Activated T-helper 1 cell treated with Interleukin-2 at 50 U/mL for 16 hours (primary cell): ENCODE measurements at places on chromosomes 1 and 21.

- DNase-seq = no peak
Measured at GRCh38 chr1:180027949-180028445, 73.4 kb downstream of the CEP350 start.

GRCh38 chr1:14439015-14439414, 159.5 kb upstream of the KAZN start:
- DNase-seq = no peak

GRCh38 chr1:208562151-208562960, 318.2 kb upstream of the PLXNA2 start:
- DNase-seq = no peak

DNA sequence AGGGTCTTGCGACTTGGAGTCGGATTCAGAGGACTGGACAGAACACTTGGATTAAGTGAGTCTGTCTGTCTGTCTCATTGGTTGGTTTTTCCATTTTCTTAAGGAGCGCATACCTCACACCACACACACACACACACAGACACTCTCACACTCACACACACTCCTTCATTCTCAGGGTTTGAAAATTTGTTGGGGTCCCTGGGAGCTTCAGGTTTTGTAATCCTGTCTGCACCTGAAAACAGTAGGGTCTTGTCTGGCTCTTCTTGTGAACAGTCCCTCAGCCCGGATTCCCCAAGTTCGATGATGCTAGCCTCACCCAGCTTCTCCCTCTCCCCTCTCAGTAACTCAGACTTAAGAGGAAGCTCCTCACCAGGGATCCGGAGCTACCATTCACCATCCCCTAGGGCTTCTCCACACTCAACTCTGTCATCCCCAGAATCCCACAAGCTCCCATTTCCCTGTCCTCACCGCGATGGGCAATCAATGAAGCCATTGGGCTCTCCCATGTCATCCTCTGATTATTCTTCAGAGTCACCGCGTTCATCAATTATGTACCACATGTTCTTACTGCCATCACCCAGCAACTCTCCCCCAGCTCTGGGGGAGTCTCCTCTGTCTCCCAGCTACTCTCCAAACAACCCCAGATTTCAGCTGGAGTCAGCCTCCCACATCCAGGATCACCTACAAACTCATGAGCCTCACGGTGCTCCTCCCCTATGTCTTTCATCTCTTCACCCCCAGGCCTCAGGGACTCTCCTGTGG, 1530.9 kb upstream of the TPTE start:
- DNase-seq = no peak

GRCh38 chr1:192550922-192551534, 24.5 kb upstream of the RGS1 start:
- DNase-seq = no peak

DNA sequence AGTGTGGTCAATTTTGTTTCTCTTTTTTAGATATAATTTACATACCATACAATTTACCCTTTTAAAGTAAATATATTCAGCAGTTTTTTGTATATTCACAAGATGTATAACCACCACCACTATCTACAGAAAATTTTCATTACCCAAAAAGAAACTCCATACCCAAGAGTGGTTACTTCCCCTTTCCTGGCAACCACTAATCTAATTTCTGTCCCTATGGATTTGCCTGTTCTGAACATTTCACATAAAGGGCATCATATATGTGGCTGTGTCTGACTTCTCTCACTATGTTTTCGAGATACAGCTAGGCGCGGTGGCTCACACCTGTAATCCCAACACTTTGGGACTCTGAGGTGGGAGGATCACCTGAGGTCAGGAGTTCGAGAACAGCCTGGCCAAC, 13.6 kb downstream of the PACC1 start:
- DNase-seq = no peak

DNA sequence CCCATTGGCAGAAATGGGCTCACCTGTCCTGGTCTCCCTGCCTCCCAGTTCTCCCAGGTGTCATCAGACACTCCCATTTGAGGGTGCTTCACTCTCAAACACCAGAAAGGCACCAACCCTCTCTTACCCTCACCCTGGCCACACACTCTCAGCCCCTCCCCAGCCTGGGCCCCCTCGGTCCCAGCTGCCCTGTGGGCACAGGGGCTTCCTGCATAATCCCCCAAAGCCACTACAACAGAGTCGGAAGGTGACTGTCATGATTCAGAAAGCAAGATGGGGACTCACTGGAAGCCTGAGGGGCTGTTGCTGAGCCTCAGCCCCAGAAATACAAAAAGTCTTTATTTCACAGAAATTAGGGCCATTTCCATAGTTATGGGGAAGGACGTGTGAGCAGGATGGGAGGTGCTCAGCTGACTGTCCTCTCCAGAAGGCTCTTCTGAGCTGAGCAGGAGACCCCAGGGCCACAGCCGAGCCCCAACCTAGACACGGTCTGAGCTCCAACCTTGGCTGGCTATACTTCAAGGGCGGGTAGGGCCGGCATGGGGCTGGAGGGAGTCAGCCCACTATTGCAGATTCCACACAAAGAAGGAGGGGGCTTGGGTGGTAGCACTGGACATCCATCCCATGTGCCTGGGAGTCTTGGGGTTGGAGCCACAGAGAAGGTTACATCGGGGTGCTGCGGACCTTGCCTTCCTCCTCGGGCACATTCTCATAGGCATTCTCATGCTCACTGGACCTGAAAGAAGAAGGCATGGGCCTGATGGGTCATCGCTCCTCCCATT, 6.3 kb downstream of the PDZK1IP1 start:
- DNase-seq = no peak

DNA sequence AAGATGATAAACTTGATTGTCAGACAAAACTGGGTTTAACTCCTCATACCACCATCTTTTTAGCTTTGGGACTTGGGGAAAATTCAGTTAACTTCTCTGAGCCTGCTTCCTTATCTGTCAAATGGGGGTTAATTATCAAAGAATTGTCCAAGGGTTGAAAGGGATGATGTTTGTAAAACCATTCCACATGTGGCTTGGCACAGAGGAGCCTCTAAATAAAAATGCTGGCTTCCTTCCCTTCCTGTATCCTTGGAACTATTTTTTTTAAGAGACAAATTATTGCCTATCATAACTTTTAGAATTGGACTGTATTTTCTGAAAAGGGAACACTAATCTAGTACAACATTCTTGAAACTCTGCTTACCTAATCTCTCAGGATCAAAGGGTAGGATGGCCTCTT, 143.4 kb upstream of the USP24 start:
- DNase-seq = no peak

DNA sequence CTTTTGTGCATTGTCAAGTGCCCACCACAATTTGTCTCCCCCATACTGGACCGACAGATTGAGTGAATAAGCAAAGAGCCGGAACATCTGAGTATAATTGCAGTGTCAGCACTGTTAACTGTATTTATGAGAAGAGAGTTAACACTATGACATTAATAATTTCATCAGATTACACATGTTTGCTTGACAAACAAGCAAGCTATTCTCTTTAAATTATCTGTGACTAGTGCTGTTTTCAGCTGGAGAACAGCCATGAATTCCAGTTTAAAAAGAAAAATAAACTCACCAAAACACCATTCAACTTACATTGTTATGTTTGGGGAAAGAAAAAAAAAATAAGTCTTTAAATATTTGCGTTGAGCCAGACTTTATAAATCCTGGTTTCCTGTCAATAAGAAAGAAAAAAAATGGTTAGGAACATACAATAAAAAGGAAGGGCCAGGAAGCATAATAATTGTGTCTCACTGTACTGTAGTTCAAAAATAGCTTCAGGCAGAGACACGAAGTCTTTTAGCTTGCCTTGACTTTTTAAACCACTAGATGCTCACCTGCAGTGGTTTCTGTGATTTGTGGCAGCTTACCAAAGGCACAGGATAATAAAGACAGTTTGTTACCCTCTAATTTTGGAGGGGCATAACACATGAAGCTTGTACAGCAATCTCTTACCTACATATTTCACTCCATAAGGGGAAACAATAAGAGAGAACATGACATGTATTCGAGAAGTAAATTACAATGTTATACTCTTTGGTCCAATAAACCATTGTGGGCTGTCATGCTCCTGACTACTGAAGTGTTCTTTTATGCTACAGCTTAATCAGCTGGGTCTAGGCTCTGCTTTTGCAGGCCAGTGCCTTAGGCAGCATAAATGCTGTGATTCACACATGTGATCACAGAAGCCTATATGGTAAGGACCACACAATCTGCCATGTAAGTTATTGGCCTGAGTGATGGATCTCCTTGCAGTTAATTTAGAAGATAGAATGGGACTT, 302.0 kb upstream of the ADGRL2 start:
- no peak for DNase-seq

DNA sequence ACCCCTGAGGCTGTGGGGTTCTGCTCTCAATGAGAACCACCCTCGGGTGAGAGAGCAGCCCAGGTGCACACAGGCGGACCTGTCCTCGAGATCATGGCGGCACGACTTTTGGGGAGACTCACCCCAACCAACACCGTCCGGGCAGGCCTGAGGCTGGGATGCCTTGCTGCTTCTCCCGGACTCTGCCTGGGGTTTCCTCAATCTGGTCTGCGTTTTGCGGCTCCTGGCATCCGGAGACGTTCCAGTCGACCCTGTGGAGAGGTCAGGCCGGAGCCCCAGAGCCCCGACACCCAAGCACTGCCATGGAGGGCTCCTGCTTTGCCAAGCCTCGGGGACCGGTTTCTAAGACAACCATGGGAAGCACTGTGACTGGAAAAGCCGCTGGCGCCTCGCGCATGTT, 3879.7 kb downstream of the SRGAP2C start:
- no peak for DNase-seq

DNA sequence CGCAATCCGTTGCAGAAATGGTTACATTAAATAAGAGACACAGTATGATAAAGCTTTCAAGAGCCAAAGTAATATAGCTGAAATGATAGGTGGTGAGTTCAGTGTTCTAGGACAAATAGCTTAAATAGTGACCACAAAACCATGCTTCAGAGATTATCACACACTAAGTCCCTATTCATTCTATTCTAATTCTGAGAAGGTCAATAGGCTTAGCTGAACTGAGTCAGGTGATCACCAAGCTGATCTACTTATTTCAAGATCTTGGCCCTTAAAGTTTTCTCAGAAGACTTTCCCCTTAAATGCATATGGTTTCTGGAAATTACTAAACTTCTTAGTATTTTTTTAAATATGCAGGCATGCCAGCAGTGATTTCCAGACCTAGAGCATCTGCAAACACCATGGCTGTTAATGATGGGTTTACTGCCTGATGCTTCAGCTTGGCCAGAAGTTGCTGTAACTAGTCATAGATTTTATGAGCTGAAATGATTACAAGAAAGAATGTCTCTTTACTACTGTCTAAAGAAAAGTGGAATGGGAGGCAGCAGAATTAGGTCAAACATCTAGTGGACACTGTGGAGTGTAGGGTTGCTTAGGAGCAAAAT, 242.9 kb downstream of the ST6GALNAC3 start:
- no peak for DNase-seq

- no peak for DNase-seq
Measured at GRCh38 chr1:5982868-5983267, 9.4 kb downstream of the NPHP4 start.

DNA sequence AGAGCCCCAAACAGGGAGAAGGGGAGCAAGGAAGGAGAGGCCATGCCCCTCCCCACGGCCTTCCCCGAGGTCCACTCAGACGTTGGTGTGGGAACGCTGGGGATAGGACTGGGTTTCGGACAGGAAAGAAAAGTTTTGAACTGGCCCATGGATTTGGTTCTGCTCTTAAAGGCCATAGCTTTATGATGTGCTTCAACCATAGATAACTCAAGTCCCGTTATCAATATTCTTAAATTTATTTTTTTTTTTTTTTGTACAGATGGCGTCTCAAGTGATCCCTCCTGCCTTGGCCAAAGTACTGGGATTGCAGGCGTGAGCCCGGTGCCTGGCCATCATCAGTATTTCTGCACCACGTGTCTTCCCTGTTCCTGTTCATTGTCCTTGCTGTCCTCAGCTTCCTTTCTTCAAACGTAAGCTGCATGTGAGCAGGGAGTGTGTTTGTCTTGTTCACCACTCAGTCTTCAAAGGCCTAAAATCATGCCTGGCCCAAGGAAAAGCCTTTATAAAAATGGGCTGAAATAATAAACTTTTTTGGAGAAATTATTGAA, 820 bp upstream of the KRTAP10-1 start:
- no peak for DNase-seq

DNA sequence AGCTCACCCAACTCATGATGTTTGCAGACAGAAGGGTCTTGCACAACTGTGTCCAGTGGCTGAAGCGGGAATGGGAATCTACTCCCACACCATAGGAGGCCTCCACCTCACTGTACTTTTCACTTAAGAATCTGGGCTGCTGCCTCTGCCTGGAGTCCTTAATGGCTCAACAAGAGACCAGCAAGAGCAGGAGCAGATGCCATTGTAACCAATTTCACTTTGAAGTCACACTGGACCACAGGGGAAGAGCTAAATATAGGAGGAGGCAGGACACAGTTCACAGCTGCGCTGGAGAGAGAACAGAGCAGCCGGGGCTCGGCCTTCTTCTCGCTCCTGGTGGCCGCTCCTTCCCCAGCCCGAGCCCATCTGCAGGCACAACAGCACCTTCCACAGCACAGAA, 120.4 kb downstream of the SIPA1L2 start:
- no peak for DNase-seq

GRCh38 chr1:178160736-178161475, 67.0 kb downstream of the RASAL2 start:
- no peak for DNase-seq

- no peak for DNase-seq
Measured at GRCh38 chr1:94851571-94851970, 31.4 kb downstream of the SLC44A3 start.

- no peak for DNase-seq
Measured at GRCh38 chr1:197224160-197224559, 43.9 kb upstream of the CRB1 start.

GRCh38 chr1:173715538-173715844, 710 bp downstream of the KLHL20 start:
- DNase-seq = no peak

- no peak for DNase-seq
Measured at GRCh38 chr1:6249739-6250689, 6.0 kb downstream of the HES3 start.

DNA sequence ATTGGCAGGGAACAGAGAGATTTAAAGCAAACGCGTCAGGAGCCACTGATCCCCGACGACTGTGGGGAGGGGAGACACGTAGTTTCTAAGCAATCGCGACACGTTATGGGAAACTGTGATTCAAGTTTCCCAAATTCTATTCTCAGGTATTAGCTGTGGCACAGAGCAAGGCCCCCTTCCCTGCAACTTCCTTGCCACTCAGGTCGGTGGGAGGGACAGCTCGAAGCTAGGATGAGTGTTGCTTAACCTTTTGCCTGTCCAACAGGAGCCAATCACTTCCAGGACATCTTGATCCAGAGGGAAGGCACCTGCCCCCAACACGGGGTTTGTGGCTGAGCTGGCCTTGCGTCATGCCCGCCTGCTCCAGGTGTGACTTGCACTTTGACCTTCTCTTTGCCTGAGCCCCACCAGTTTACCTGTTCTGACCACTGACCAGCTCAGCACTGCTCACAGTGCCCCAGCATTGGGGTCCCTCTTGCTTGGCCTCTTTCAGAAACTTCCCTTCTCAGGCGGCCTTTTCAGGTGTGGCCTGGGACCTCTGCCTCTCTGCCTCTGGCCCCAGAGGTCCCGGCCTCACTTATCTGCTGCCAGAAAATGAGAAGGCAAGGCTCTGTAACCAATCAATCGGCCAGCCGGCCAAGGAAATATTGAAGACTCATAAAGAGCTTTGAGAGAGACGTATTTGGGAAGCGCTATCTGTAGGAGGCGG, 24.6 kb downstream of the TEX35 start:
- no peak for DNase-seq
